ENCODE measurements at places on chromosomes 1 and 21.
A peak's percentile ranks its signal among the peaks of the same experiment; 100 is the strongest.

GRCh38 chr1:228367798-228368791, 38.5 kb downstream of the TRIM11 start:
- no peak for DNase-seq

DNA sequence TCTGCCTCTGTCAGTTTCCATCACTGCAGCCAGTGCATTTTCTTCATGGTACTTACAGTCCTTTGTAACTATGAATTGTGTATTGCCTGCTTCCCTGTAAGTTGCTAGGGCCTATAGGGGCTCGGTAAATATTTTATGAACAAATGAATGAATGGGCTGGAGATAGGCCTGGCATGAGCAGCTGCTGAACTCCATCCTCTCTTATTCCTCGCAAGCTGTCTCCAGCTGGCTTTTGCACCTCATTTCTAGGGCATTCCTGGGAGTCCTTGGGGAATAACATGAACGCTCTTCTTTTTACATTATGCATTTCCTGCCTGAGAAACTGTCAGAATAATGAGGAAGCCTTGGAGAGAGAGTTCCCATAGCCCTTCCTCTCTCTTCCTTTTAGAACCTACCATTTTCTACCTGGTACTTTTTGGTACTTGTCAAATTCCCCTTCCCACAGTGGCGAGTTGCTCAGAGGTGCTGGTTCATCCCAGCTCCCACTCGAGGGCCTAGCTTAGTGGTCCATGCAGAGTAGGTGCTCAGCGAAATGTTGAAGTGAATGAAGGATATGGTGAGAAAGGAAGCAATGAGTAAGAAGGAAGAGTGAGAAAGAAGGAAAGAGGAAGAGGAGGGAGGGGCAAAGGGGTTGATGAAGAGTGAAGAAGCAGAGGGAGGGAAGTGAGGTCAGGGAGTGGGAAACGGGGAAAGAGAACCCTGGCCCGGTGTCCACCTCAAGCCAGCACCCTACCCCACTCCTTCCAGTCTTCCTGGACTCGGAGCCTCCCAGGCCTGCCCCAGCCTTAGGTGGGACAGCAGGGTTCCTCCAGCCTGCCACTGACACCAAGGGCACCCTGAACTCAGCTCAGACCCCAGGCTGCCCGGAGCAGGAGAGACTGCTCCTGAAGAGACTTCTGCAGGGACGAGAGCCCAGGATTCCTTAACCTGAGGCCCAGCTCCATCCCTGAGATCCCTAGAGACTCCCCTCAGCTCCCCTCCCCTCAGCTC, 29.6 kb downstream of the KCNC4 start:
- no peak for DNase-seq

GRCh38 chr1:117751321-117751720, 145.5 kb downstream of the TENT5C start:
- no peak for DNase-seq

DNA sequence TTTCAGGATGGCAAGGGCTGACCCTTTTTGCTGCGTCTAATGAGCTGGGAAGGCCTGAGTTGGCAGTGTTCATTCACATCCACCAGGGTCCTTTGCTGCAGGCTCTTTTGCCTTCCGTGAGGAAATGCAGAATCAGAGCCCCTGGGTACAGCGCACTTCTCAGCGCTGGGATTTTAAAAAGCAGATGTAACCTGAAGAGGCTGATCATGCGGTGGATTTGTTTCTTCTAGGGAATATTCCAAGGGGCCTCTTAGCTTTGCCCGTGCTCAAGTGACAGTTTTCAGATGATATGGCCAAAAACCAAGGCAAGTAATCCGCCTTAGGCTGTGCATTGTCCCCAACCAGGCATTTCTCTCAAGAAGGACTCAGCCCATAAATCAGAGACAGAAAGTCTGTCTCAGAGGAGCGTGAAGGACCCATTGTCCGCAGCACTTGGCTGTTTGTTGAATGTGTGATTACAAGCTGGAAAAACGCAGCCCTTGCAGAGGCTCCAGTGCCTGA, 237.6 kb downstream of the PTPRC start:
- peak; percentile 48 for DNase-seq

GRCh38 chr1:46802901-46803574, 4.2 kb downstream of the CYP4B1 start:
- no peak for DNase-seq

- no peak for DNase-seq
These were observed 352.6 kb downstream of the MRPL39 start for GRCh38 chr21:25254491-25255174.

GRCh38 chr1:167373398-167373797, 144.9 kb downstream of the CD247 start:
- no peak for DNase-seq

DNA sequence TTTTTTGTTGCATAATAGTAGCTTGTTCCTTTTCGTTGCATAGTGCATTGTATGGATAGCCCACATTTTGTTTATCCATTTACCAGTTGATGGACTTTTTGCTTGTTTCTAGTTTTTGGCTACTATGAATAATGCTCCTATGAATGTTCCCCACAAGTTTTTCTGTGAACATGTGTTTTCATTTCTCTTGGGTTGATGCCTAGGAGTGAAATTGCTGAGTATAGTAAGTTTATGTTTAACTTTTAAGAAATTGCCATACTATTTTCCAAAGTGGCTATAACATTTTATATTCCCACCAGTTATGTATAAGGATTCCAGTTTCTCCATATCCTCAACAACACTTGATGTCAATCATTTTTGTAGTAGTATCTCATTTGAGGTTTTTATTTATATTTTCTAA, 84.8 kb upstream of the CACYBP start:
- DNase-seq = no peak

DNA sequence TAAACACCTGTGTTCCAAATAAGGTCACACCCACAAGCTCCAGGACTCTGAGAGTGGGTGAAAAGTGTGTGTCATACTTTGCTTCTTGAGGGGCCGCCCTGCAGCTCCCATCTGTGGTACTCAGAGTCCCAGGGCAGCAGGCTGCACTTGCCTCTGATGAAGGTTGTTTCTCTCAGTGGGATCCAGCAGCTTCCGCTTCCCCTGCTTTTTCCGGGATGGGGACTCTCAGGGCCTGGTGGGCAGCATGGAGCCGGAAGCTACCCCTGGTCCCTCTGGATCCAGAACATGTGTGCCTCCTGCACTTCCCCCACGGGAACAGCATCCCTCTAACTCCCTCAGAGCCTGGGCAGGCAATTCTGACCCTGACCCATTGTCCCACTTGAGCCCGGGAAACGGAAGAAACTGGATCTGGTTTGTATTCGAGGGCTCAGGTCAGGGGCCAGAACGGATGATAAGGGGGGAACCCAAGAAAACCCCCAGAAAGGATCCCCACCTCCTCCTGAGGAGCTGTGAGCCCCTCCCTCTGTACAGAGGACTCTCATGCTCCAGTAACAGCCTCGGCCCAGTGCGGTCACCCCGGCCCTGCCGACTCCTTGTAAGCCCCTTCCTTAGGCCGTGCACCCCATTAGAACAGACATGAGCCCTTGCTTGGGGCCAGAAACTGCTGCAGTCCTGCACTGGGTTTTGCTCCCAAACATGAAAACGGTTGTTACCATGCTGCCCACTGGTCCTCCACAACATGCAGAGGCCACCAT, 189.5 kb upstream of the C1orf174 start:
- DNase-seq = no peak

DNA sequence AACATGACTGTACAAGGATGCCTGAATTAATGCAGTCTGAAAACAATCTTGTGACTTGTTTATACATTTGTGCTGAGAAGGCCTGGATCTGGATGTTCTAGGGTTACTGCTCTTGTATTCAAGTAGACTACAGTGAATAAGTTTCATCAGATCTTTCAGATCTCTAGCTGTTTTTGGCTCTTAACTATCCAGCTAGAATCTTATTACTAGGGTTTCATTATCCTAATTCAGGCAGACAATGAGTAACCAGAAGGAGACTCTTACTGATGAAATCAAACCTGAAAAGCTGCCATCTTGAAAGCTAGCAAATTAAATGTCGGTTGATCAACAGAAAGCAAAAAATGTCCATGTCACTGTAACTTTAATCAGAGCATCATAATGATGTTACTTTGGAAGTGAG, 112.5 kb upstream of the KCNK2 start:
- DNase-seq = no peak

- DNase-seq = no peak
These were observed 235.3 kb upstream of the DMRTA2 start for GRCh38 chr1:50658459-50659076.

- DNase-seq = no peak
These were observed 136.8 kb downstream of the RHOU start for GRCh38 chr1:228872080-228872479.
